AG04449 (cell line): ENCODE measurements at places on chromosomes 6 and 20.
A peak's percentile ranks its signal among the peaks of the same experiment; 100 is the strongest.

DNA sequence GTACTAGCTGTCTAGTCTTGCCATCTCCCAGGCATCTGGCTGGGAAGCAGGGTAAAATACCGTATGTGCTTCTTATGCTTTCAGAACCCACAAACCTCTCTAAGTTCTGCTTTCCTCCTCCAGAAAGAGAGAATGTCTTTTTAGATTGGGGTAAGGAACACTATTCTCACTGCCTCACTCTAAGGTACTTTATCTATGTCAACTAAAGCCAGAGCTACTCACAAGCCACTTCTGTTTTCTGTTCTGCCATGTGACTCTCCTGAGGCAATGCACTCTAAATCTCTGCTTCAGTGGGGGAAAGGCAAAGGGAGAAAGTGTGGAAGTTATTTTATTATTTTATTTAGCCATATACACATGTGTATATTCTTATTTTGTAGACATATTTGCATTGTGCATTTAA is 15.6 kb downstream of the MEP1A start:
- no peak for DNase-seq

GRCh38 chr20:44959638-44960102 is 527 bp downstream of the TOMM34 start:
- peak; percentile 37 for DNase-seq

GRCh38 chr6:79005024-79005423 is 73.0 kb downstream of the PHIP start:
- no peak for DNase-seq

- DNase-seq = no peak
These were observed 4.0 kb downstream of the LRRC73 start for GRCh38 chr6:43506171-43506570.

DNA sequence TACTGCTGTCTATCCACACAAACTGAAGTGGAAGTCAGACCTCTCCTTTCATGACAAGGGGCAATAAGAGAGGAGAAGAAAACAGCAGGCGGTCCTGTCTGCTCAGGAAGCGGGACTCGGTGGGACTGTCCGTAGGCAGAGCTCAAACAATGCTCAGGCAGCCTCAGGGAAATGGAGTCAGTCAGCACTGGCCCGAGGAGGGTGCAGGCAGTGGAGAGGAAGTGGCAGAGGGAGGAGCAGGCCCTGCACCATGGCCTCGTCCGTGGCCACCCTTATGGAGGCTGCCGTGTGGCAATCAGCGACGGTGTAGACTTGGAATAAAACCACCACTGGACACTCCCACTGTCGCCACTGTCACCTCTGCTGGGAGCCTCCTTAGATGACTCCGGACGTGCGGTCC is 19.6 kb downstream of the FOXC1 start:
- DNase-seq = no peak

DNA sequence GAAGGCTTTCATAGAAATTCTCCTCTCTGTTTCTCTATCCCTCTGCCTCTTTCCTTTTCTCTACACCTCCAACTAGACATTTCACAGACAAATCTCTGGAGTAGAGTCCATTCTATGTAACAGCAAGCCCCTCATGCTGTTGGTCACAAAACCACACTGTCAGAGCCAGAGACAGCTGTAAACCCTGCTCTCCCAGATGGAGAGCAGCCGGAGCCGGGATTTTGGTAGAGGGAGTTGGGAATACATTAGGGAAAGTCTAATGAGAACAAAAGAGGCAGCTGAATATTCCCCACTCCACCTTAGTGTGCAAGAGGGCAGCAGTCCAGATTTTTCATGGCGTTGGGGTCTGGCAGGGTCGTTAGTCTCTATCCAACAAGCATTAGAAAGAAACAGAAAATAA is 68.3 kb upstream of the EDN1 start:
- DNase-seq = no peak

- no peak for DNase-seq
These were observed 2.6 kb upstream of the TAAR6 start for GRCh38 chr6:132567566-132567965.

GRCh38 chr6:44662461-44663121 is 275.1 kb downstream of the CDC5L start:
- peak; percentile 72 for DNase-seq

DNA sequence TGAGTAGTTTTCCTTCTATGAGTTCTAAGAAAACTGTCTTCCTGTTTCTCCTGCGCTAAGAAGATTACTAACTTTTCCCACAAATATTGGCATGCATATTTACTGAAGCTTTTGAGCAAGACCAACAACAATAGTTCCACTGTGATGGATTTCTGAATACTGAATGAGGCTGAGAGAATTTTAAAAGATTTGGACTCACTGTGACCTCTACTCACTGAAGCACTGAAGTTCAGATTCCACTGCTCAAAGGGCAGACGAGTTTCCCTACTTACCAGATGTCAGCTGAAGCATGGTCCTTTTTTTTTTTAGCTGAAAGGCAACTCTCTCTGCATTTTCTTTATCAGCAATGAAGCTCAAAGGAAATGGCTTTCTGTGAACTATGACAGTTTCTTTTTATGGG is 718.5 kb downstream of the RFPL4B start:
- DNase-seq = no peak

DNA sequence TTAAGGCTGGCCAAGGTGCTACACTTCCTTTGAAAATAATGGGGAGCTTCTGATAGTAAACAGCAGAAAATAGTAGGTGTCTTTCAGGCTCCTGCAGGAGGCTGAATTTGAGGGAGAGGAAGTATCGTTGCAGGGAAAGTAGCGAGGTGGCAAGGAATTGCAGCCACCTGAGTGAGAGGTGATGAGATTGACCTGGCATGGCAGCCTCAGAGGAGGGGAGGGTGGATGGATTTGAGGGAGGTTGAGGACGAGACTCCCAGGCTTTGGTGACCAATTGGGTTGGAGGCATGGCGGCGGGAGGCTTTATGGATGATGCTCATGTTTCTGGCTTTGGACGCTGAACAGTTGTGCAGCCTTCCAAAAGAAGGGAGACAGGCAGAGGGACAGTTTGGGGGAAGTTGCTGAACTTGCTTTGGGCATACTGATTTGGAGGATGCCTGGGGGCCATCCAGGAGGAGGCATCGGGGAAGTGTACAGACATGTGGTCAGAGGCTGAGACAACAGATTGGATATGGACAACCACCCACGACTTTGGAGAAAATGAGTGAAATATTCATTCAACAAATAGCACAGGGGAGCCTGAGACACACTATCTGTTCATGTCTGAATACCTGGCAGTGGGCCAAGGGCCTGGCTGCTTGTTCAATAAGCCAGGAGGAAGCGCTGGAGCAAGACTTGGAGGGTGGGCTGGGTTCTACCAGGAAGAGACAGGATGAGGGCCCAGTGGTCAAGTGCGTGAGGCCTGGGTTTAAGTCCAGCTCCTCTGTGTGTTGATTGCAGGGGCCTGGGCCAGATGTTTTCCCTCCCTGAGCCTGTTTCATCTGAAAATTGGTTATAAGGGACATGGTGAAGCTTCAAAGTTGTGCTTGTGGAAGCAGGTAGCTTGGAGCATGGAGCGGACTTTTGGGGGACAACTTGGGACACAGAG is 113.2 kb downstream of the CEBPB start:
- no peak for DNase-seq

- no peak for DNase-seq
These were observed 497.8 kb downstream of the PREX1 start for GRCh38 chr20:48329676-48330664.

GRCh38 chr6:2630891-2631571 is 119.7 kb downstream of the MYLK4 start:
- no peak for DNase-seq

- DNase-seq = no peak
These were observed 1955.7 kb upstream of the DEFB115 start for GRCh38 chr20:29301624-29302259.

- no peak for DNase-seq
These were observed 6.1 kb downstream of the EZR start for GRCh38 chr6:158813032-158813431.

DNA sequence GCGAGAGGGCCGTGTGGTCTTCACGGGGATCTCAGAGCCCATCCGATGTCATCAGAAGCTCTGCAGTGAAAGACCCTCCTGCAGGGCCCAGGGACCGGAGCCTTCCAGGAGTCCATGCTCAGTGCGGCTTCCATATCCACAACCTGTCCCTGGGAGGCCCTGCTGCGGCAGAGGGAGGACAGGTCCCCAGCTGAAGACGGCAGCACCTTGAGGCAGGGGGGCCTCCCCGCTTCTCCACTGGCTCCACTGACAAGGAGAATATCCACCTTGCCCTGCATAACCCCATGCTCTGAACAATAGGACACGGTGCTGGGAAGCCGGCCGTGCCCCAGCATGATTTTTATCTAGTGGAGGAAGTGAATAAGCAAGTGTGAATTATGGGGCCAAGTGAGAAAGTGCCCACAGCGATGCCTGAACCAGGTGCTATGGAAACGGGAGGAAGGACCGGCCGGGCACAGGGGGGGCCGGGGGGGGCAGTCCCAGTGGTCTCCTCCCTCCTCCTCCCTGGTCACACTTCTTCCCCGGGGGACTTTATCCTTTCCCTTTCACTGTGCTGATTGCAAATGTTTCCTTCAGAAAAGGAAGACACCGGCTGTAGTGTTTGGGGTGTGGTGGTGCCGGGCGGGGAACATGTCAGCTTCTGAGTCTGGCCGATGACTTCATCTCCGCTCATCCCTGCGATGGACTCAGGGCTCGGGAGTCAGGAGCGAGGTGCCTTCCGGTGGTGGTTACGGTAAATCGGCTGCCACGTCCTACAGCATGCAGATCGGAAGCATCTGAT is 225.1 kb downstream of the ERMARD start:
- DNase-seq = no peak

DNA sequence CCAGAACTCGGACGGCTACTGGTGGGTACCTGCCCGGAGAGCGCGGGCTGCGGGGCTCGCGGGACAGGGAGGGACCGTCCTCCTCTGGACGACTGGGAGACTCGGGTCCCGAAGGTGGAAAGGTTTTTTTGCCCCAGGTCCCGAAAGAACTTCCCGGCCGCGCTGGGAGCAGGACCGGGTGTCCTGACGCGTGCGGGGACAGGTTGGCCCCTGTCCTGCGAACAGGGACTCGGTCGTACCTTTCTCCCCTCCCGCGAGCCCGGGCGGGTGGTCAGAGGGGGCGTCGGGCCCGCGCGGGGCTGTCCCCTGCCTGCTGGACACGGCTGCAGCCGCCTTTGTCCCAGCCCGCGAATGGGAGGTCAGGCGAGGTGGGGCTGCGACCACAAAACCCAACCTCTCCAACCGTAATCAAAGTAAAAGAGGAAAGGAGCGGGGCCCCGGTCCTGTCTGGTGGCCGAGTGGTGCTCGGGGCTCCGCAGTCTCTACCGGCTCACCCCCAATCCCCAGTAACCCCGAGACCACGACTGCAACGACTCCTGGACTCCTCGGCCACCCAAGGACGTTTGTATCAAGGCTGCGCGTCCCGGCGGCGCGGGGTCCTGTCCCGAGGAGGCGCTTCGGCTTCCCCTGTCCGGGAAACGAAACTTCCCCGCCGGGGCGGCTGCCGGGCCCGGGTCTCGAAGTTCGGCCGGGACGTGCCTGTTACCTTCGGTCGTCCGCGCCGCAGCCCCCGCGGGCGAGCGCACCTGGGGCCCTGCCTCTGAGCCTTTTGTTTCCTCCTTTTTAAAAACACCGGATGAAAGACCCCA is 798 bp downstream of the DSP start:
- DNase-seq = no peak

- no peak for DNase-seq
These were observed 330 bp downstream of the CGA start for GRCh38 chr6:87094576-87094975.

GRCh38 chr6:3318226-3318625 is 59.5 kb downstream of the PSMG4 start:
- DNase-seq = no peak

DNA sequence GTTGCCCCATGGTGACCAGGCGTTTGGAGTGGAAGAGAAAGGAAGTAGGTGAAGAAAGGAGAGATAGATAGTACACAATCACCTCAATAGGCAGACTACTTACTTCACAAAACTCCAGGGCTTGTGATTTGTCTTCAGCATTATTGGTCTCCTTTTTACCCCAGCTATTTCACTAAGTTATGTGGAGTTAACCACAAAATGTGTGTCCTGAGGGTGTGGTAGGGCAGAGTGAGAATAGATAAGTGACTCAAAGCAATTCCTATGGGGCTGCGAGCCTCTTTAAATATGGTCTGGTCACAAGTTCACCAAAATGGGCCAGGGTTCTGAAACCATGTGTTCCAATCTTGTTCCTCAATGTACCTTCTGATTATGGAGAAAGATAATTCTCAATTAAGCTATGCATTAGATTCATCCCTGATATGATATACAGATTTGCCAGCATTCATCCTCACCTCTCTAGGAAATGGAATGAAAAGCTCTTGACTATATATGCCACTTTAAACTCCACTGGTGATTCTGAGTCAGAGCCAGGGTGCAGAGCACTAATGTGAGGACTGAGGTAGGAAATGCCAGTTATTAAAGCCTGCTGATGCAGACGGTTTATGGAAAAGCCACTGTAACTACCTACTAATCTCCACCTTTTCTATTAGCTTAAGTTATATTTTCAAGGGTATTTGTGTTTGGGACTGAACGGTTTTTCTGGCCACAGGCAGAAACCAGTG is 310.6 kb upstream of the MANEA start:
- no peak for DNase-seq

- DNase-seq = no peak
These were observed 101.6 kb upstream of the FRMD1 start for GRCh38 chr6:168180548-168181011.

- DNase-seq = no peak
These were observed 16.2 kb downstream of the MYLIP start for GRCh38 chr6:16145038-16145437.

GRCh38 chr6:39937686-39938333 is 3.5 kb upstream of the MOCS1 start:
- DNase-seq = no peak

DNA sequence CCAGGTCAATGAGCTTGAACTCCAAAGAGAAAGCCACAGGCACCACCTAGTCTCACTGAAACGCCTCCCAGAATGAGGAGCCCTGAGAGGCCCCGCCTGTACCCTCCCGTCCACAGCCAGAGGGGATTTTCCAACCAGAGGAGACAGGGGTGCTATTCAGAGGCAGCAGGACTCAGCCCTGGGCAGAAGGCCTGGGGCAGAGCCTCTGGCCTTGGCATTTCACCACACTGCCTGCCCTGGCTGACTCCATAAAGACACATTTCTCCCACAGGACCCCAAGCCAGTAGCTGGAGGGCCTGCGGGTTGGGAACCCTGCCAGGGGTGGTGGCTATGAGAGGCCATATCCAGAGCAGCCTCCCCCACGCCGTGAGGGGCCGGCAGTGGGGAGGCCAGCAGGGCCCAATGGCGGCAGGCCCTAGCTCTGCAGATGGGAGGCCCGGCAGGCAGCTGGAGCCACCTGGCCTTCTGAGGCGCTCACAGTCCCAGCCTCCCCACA is 159.3 kb downstream of the PREX1 start:
- no peak for DNase-seq

DNA sequence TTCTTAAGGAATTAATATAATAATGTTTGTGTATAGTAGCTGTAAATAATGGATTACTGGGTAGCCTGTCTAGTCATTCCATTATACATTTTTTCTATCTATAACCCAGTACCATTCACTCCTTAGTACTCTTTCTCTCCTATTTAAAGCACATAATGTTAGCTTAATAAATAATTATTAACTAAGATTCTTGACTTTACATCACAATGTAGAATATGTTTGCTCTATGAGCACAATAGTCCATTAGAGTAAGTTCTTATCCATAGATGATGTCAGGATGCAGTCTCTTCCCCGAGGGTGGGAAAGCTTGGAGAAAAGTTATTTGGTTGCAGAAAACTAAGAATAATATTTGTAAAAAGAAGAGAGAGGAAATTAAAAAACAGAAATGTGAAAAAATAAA is 226.4 kb upstream of the EYS start:
- no peak for DNase-seq

GRCh38 chr6:5832668-5833067 is 174.1 kb downstream of the NRN1 start:
- no peak for DNase-seq

- no peak for DNase-seq
These were observed 6.0 kb downstream of the TLDC2 start for GRCh38 chr20:36881888-36882287.
